ENCODE measurements at places on chromosomes 7 and 10. TPM values are rescaled to one million over a fixed set of nuclear protein-coding genes. Genes with fewer than 3 reads are reported as not detected.
A peak's percentile ranks its signal among the peaks of the same experiment; 100 is the strongest.

Gene WEE2
- not detected for total RNA-seq

DNA sequence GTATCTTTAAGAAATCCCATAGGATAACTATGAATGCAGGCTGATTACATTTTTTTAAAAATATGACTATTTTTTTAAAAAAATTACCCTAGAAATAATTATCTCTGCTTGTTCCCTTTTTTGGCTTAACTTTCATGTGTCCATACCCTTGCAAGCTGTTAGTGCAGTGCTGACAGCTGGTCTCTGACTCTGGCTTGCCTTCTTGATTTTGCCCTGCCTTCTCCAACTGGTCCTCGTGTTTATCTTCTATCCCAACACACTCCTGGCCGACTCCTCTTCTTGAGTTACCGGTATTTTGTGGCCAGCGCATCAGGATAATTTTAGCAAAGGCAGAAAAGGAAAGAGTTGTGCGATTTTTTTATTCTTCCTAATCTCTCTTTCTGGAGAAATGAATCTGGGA lies 111.7 kb upstream of the STARD3NL start:
- no peaks in the 10 kb centered on the region for H3K36me3 ChIP-seq
- DNase-seq = no peak
- no peak overlapping the region for H3K27ac ChIP-seq

DNA sequence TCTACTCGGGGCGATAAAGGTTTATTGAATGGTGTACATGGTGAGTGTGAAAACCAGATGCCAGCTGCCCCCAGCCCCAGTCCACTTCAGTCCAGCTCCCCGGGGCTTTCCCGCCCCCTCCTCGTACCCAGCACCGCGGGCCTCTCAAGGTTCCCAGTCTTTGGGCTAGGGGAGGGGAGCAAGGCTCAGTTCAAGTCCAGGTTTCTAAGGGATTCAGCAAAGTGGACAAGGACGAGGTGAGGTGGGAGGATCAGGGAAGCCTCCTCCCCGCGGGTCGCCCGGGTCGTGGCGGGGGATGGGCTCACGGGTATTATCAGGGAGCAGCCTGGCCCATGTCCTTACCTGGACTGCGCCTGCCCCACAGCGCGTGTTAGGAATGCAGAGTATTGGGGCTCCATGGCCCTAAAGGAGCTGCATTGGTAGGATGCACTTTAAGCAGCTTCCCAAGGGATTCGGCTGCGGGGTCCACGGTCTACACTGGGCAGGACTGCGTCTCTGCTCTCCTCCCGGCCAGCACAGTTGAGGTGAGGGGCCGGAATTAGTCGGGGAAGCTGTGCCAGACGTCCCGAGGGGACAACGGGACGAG lies 541 bp upstream of the PFKFB3 start:
- no peaks in the 10 kb centered on the region for H3K27me3 ChIP-seq
- H3K27ac ChIP-seq = peak overlapping the region; percentile 83
- DNase-seq = peak; percentile 21
- peak overlapping the region; percentile 50 for H3K4me3 ChIP-seq
- peaks cover 35% of the 10 kb centered on the region for H3K4me1 ChIP-seq
- no peaks in the 10 kb centered on the region for H3K36me3 ChIP-seq

DNA sequence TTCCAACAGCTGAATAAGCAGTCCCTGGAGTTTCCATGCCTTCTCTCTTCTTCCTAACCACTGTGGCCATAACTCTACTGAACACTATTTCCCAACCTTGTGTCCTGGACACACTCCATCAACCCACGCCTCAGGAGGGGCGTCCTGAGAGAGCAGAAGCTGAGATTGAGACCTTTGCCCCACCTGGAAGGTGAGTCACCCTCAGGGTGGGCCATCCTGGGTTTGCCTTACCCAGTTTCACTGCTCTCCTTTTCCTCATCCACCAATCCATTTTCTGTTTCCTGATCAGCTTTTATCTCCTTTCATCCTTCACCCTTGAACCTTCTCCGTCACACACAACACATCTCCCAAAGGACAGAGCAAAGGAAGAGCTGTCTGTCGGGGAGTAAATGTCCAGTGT lies 91.4 kb downstream of the TMEM130 start:
- no peaks in the 10 kb centered on the region for H3K27me3 ChIP-seq
- no peaks in the 10 kb centered on the region for H3K36me3 ChIP-seq
- H3K4me1 ChIP-seq = no peaks in the 10 kb centered on the region
- DNase-seq = no peak
- no peak overlapping the region for H3K4me3 ChIP-seq

DNA sequence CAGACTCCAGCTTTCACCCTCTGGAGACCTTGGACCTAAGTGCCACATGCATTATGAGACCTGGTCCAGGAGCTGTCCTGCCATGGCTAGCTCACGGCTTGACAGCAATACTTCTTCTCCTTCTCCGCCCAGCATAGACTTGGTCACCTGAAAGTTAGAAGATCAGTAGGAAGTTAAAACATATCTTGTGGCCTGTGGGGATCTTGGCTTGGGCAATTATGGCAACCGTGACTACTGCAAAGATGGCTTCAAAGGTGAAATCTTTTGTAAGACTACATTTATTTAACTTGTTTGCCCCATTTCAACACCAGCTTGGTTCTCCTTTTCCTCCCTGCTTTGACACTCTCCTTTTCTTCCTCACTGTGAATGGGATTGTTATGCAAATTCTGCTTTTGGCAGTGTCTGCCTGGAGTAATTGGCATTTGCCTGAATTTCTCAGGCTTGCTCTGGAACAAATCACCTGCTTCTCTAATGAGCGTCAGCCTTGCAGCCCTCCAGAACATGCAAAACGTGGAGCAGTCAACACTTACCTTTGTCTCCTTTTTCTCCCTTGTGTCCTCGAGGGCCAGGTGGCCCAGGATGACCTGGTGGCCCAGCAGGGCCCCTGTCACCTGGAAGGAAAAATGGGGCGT lies 53.4 kb downstream of the COL17A1 start:
- H3K4me3 ChIP-seq = no peak overlapping the region
- no peaks in the 10 kb centered on the region for H3K27me3 ChIP-seq
- H3K4me1 ChIP-seq = peaks cover 3% of the 10 kb centered on the region
- H3K36me3 ChIP-seq = peaks cover 21% of the 10 kb centered on the region
- H3K27ac ChIP-seq = no peak overlapping the region

- no peak for DNase-seq
- H3K4me3 ChIP-seq = no peak overlapping the region
- H3K36me3 ChIP-seq = no peaks in the 10 kb centered on the region
- peaks cover under 1% of the 10 kb centered on the region for H3K4me1 ChIP-seq
Observed at GRCh38 chr7:18361756-18362155, 133.8 kb upstream of the HDAC9 start.

- DNase-seq = peak; percentile 18
- peak overlapping the region; percentile 10 for H3K27ac ChIP-seq
- H3K27me3 ChIP-seq = no peaks in the 10 kb centered on the region
- H3K4me3 ChIP-seq = no peak overlapping the region
Observed at GRCh38 chr7:7424151-7424873, 111.4 kb downstream of the COL28A1 start.

DNA sequence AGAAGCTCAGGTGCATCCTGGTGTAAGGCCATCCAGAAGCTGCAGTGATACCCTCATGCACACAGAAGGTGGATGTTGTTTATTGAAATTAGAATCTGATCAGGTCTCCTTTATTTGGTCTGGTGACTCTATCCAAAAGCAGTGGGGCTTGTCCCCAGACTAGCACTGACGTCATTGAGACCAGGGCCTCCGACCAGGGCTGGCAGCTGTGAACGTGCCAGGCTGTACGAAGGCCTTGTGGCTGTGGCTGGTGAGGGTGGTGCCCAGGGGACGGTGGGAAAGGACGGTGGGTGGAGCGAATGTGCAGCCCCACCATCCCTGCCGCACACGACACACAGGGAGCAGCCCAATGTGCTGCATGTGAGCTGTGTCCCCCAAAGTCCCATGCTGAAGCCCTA lies 160.0 kb downstream of the ADARB2 start:
- H3K4me3 ChIP-seq = no peak overlapping the region
- no peaks in the 10 kb centered on the region for H3K4me1 ChIP-seq
- DNase-seq = no peak
- no peak overlapping the region for H3K27ac ChIP-seq

Data from heart right ventricle (tissue), 16 donors.